ENCODE measurements at places on chromosomes 5 and 9. TPM values are rescaled to one million over a fixed set of nuclear protein-coding genes. Genes with fewer than 3 reads are reported as not detected.

Gene CDH9
- total RNA-seq: not detected

Gene SHOC1
- not detected for total RNA-seq

Gene KIF24
- 7.4 TPM for total RNA-seq

Gene ELAVL2
- not detected for total RNA-seq

Gene SPINK4
- not detected for total RNA-seq

Gene FOXI1
- not detected for total RNA-seq

Gene PCDHGC3
- total RNA-seq: not detected
